Stimulated activated CD8-positive, alpha-beta memory T cell treated with anti-CD3 and anti-CD28 coated beads, Interleukin-15, amount 100 ng/mL, for 4 hours (primary cell): ENCODE measurements at places on chromosomes 4 and X.

GRCh38 chrX:35919536-35920309 is at the start of gene CFAP47:
Gene CFAP47 (plus strand): TSS chrX:35919734. CDS start chrX:35919800, 66 bp downstream.
- no peak for DNase-seq

DNA sequence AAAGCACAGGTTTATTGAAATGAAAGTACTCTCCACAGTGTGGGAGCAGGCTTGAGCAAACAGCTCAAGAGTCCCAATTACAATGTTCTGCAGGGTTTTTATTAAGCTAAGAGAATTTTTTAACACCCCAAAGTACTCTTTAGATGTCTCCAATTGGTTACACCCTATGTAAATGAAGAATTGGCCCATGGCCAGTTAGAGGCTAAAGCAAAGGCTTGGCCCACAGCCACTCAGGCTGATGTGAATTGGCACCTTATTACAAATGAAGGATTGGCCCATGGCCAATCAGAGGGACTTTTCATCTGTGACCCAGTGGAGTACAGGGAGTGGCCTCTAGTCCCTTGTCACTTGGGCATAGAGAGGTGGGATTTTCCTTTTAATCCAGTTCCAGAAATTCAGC is 30.1 kb upstream of the IQCM start:
- no peak for DNase-seq

GRCh38 chr4:154205471-154205870 is 286.1 kb downstream of the DCHS2 start:
- no peak for DNase-seq

DNA sequence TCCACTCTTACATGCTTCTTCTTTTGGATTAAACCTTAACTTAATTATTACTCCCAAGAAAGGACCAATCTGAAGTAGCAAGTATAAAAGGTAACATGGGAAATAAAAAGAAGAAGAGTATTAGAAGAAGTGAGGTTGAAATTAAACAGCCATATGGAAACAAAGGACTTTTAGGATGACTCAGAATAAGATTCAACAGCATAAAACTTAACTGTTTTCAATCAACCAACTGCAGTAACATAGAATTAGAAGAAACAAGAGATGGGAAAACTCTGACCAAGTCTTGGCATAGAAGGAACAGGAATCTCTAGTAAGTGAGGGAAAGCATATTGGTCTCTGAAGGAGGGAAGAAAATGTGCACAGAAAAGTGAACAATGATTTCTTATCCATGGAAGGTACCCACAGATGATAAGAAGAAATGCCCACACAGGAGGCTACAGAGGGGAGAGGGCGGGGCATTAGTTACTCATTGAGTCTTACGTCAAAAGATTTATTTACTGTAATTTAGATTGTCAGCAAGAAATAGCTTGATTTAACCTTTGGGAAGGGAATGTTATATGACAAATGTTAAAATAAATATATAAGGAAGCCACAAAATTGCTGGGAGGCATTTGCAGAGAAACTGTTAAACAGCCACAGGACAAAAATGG is 177.3 kb downstream of the BANK1 start:
- no peak for DNase-seq

GRCh38 chr4:36322921-36323354 is 41.5 kb downstream of the DTHD1 start:
- no peak for DNase-seq

DNA sequence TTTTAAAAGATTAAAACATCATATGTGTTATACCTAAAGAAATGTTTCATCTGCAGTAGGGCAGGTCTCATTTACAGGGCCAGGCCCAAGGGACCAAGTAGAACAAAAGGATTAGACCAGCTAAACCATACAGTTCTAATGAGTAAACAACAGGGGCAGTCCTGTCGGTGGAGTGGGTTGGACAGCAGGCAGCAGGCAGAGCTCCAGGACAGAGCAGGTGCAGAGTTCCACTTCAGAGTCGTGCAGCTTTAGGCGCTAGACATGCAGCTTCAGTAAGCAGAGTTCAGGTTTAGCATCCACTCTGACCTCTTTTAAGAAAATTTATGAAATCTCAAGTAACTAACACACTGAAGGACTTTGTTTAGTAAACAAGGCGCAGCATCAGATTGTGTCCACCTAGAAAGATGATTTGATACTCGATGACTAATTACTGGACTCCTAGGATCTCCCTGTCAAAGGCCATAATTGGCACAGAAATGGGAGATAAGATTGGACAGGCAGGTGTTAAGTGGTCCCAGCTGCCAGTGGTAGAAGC is 487.7 kb upstream of the INTU start:
- DNase-seq: no peak

GRCh38 chr4:73679836-73680235 is 59.6 kb upstream of the RASSF6 start:
- DNase-seq: no peak

DNA sequence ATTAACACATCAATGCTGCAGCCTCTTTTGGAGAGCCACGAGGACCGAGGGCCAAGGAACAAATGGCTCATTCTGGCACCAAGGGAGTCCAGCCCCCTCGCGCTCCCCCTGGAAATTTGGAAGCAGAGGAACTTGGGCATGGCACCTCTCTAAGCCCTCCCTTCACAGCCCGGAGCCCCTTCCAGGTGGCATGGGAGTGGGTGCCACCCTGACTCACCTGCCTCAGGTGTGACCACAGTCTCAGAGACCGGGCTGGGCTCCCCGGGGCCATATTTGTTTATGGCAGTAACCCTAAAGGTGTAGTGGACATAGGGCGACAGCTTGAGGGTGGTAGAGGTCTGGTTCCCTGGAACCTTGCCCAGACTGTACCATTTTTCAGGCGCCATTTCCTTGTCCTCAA is 18.8 kb downstream of the L1CAM start:
- no peak for DNase-seq
